Daoy (cell line): ENCODE measurements at places on chromosomes 5 and 9. TPM values are rescaled to one million over a fixed set of nuclear protein-coding genes. Genes with fewer than 3 reads are reported as not detected.

Gene MLANA
- total RNA-seq = not detected in 2 replicates

Gene GRIN1
- 0.06 TPM in 1 of 2 replicates, not detected in the other for total RNA-seq

Gene SAPCD2
- 69.8 and 86.6 TPM in 2 replicates for total RNA-seq

Gene SLC6A19
- not detected in 2 replicates for total RNA-seq

Gene C7
- total RNA-seq = 0.33 and 1.0 TPM in 2 replicates

Gene DAB2
- total RNA-seq = 8.3 and 10.3 TPM in 2 replicates

Gene PIP5KL1
- 0.18 and 0.51 TPM in 2 replicates for total RNA-seq
